ENCODE measurements at places on chromosomes 11 and 22.
A peak's percentile ranks its signal among the peaks of the same experiment; 100 is the strongest.

GRCh38 chr22:44363013-44363979, 50.5 kb upstream of the SHISAL1 start:
- no peak for DNase-seq

DNA sequence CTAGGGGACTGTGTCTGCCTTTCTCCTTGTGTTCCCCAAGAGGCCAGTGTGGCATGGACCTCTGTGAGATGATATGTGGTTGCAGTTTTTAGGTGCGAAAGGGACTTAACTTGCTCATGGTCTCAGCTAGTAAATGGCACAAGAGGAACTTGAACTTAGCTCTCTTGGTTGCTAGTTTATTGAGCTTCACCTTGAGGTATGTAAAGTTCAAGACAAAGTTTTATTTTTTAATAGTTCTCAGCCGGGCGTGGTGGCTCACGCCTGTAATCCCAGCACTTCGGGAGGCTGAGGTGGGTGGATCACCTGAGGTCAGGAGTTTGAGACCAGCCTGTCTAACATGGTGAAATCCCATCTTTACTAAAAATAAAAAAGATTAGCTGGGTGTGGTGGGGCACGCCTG, 71.6 kb upstream of the SUSD2 start:
- no peak for DNase-seq

GRCh38 chr11:90124371-90124770, 10.1 kb upstream of the NAALAD2 start:
- DNase-seq = no peak

- no peak for DNase-seq
Observed at GRCh38 chr11:76978239-76978638, 56.0 kb upstream of the B3GNT6 start.

GRCh38 chr11:2264366-2265053, 5.9 kb downstream of the ASCL2 start:
- no peak for DNase-seq

DNA sequence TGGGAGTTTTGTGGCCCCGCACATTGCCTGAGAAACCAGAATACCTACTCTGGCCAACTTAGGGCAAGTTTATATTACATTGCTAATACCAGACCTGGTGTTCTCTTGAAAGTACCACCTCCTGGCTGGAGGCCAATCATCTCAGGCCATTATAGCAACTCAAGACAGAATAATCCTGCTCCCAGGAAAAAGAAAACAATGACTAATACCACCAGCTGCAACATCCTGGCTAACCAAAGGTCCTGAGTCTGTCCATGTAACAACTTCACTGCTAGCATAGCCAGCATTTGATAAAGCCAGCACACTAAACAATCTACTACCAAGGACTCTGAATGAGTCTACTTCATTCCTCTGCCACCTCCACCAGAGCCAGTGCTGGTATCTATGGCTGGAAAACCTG, 1298.7 kb upstream of the CNTN5 start:
- DNase-seq = no peak

- DNase-seq = no peak
Observed at GRCh38 chr11:1339066-1339675, 29.7 kb upstream of the TOLLIP start.

- DNase-seq = no peak
Observed at GRCh38 chr11:87908086-87908485, 267.2 kb downstream of the RAB38 start.

- no peak for DNase-seq
Observed at GRCh38 chr22:33897448-33897835, 22.8 kb downstream of the LARGE1 start.

GRCh38 chr11:128752379-128752778, 58.5 kb downstream of the FLI1 start:
- DNase-seq = no peak

GRCh38 chr11:101428918-101429317, 154.9 kb downstream of the TRPC6 start:
- DNase-seq = peak; percentile 25

DNA sequence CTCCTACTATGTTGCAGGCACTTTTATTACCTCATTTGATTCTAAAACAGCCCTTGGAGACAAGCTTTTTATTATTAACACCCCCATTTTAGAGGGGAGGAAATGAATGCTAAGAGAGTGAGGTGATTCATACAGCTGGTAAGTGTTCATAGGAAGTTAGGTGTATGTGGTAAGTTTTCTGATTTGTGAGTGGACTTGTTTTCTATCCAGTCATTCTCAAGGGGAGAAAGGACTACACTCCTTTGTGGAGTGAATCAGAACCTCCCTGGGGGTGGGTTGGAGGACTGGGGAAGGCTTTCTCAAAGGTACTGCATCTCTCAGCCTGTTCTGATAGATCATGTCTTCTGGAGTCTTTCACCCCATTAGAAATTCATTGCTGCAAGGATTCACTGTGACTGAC, 23.5 kb downstream of the PKNOX2 start:
- DNase-seq = no peak

- no peak for DNase-seq
Observed at GRCh38 chr11:71979094-71979493, 19.6 kb upstream of the IL18BP start.

- DNase-seq = peak; percentile 84
Observed at GRCh38 chr11:7892840-7893254, 38.2 kb downstream of the OR10A6 start.

DNA sequence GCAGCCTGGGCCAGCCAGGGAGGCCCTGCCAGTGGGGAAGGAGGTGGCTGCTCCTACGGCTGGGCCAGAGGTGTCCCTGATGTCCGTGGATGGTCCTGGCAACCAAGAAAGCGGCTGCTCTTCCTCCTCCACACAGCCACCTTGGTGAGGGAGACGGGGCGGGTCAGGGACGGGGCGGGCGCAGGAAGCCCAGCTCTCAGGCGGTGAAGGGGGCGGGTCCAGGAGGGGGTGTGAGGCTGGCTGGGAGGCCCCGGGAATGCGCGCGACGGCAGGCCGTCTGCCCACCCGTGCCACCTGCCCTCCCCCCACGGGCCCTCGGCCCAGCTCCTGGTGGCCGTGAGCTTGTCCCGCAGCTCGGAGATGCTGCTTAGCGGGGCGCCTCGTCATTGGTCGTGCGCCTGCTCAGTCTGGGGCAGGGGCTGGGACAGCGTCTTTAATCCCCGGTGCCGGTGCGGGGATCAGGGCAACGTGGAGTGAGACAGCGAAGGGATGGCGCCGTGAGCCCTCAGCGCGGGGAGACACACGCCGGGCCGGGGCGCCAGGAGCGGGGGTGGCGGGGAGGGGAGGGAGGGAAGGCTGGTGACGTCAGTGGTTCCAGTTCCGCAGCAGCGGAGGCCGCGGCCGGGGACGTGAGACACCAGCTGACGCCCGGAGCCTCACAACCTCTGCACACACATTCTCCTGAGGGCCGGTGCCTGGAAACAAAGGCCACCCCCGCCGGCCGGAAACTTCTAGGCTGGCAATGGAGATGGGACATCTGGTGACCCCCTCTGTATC, 6.7 kb upstream of the BRSK2 start:
- peak; percentile 43 for DNase-seq

DNA sequence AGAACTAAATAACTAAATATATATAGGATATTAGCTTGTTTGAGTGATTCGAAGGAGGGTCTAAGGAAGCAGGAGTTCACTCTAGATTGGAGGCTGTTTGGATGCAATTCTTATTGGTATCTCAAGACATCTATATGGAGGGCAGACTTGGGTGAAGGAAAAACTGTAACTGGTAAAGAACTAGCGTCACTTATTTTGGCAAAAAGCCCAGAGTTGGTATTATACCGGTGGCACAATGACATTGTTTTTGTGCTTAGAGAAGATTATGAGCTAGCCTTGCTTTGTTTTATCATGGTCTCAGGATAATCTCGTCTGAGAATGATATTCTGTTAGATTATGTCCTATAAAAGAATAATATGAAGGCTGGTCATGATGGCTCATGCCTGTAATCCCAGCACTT, 6.0 kb upstream of the SLC35F2 start:
- no peak for DNase-seq

DNA sequence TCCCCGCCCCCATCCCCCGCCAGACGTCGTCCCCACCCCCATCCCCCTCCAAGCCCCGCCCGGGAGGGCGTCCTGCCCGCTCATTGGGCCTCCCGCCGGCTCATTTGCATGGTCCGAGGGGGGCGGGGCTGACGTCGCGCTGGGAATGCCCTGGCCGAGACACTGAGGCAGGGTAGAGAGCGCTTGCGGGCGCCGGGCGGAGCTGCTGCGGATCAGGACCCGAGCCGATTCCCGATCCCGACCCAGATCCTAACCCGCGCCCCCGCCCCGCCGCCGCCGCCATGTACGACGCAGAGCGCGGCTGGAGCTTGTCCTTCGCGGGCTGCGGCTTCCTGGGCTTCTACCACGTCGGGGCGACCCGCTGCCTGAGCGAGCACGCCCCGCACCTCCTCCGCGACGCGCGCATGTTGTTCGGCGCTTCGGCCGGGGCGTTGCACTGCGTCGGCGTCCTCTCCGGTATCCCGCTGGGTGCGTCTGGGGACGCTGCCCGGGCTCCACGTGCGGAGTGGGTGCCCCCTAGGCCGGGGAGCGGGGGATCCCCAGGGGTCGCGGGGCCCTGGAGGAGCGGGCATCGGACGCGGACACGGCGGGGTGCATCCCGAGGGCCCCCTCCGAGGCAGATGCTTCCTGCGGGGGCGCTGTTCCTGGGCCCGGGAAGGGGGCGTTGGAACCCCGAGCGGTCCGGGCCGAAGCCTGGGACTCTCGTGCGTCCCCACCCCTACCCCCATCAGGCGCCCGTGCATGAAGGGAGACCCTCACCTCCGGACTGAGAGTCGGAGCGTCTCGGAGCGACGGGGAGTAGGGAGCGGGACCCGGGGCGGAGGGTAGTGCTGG, at the start of gene PNPLA3:
TSS of gene PNPLA3 (plus strand) at position 175 of the 834 bp plus-strand sequence. CDS start at position 282, 107 bp downstream.
- DNase-seq = peak; percentile 23

- peak; percentile 61 for DNase-seq
Observed at GRCh38 chr22:35299217-35299672, 449 bp upstream of the TOM1 start.

DNA sequence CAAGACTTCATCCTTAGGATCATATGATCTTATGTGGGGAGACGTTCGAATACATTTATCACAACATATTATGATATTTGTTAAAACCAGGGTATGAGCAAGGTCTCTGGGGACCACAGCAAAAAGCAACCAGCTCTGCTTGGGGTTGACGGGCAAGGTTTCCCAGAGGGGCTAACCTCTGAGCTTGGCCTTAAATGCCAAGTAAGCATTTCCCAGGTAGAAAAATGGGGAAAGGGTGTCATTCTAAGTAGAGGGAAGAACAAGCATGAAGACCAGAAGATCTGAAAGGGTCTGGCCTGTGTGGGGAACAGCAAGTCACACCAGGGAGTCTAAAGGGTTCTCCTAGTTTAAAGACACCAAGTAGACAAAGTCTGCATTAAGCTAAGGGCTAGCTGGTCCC, 24.1 kb downstream of the CLMP start:
- no peak for DNase-seq

DNA sequence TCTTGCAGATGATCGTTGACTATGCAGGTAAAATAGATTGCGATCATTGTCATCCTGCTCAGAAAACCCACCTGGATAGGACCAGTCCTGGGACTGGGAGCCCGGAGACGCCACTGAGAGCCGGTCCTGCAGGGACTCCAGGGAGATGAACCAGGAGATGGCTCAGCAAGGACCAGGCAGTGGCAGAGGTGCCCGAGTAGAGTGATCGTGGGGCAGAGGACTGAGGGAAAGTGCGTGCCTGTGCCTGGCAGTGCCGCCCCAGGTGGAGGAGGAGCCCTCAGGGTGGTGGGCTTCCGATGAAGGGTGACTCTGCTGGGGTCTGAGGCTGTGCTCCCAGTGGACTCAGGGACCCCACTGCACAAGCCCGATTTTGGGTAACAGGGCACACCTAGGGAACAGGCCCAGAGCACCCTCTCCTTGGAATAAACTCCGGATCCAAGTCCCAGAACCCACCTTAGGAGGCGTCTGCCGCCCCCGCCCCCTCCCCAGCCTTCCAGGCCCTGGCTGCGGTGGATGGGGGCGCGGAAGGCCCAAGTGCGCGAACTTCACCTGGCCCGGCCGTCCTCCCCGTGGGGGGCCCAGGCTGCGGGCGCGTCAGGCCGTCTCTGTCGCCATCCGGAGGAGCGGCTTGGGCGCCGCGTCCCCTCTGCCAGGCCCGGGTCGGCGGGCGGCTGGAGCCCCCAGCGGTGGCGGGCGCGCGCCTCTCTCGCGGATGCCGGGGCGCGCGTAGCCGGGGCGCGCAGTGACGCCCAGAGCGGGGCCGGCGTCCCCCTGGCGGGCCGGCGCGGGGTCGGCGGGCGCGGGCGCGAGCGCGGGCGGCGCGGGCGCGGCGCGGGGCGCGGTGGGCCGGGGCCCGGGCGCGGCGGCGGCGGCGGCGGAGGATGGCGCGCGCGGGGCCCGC, 1338.8 kb downstream of the BRD1 start:
- no peak for DNase-seq

GRCh38 chr11:95024958-95025357, at the start of gene KDM4E:
KDM4E (plus strand) TSS chr11:95025258; CDS start chr11:95025558, 300 bp downstream.
- no peak for DNase-seq

DNA sequence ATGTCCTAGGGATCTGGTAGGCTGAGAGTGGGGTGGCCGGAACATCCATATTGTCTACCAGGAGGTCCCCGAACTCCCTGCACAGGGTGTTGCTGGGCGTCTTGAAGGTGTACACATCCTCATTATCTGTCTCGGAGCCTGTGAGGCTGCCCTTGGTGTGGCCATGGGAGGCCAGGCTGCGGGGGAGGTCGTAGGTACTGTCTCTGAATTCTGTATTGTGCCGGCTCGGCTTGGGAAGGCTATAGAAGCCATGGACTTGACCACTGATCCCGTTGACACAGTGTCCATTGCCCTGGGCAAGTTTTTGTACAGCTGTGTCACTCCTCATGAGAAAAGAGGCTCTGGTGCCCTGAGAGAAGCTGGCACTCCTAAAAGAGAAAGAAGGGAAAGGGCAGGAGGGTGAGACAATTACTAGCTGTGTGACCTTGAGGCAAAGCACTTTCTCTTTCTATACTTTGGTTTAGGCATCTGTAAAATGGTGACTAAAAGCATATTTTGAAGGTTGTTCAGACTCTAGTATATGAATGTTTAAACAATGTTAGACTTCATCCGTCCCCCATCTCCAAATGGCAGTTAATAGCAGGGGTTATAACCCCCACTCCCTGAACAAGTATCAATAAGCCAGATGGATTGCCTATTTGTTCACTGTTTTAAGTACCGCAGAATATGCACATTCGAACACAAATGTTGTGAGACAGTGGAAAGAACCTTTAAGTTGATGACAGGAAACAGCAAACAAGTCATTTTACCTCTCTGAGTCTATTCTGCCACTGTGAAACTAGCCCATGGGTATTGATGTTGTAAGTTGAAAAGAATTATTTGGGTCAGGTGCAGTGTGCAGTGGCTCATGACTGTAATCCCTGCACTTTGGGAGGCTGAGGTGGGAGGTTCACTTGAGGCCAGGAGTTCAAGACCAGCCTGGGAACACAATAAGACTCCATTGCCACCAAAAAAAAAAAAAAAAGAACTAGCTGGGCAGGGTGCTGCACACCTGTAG, 38.3 kb downstream of the USP35 start:
- DNase-seq = no peak

GRCh38 chr11:46066335-46066734, 54.9 kb downstream of the PHF21A start:
- DNase-seq = no peak

GRCh38 chr11:125873881-125874555, 13.4 kb upstream of the HYLS1 start:
- DNase-seq = no peak
